ENCODE measurements at places on chromosomes 2 and 18.

- H3K36me3 ChIP-seq = no peaks in the 10 kb centered on the region
- no peaks in the 10 kb centered on the region for H3K27me3 ChIP-seq
- no peak overlapping the region for H3K4me3 ChIP-seq
- no peaks in the 10 kb centered on the region for H3K4me1 ChIP-seq
Observed at GRCh38 chr2:51997571-51997970, 965.6 kb upstream of the NRXN1 start.

DNA sequence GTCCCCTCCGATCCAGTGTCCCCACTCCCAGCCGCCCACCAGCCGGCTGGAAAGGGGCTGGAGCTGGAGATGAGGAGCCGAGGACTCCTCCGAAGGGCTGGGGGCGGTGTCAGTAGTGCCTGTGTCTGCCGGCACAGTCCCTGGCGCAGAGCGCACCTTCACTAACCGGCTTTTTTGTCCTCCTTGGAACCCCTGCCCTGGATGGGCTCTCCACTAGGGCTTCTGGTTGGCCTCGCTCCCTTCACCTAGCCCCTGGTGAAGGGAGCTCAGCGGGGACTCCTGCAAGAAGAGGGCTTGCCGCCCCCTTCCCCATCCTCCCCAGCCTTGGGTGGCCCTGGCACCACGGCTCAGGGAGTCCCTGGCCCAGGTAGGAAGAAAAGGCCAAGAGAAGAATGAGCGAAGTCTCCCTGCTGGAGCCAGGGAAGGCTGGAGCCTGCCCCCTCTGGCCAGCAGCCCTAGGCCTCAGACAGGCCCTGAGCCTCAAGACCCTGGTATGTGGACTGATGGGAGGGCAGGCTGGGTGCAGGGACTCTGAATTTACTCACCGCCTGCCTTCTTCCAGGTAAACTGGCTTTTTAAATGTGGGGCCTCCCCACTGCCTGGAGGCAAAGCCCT lies 570 bp upstream of the ECEL1 start:
- no peak overlapping the region for H3K27ac ChIP-seq
- H3K4me3 ChIP-seq = no peak overlapping the region
- no peak for ATAC-seq
- H3K36me3 ChIP-seq = no peaks in the 10 kb centered on the region

DNA sequence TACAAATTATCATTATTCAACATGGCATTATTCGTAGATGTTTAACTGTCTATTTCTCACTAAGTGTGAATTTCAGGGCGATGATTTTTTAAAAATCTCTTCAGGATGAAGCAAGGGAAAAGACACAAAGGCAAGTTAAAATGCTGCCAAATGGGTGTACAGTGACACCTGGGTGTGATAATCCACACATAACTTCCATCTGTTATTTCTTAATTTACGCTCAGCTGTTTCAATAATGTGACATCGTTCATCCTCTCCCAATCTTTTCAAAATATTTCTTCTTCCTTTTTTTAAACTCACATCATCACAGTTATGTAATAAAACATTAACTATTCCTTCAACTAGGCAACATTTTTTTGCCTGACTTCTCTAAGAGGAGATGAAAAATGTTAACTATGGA lies 10.6 kb downstream of the PDE1A start:
- no peaks in the 10 kb centered on the region for H3K36me3 ChIP-seq
- no peak overlapping the region for H3K4me3 ChIP-seq
- H3K4me1 ChIP-seq = no peaks in the 10 kb centered on the region
- ATAC-seq = no peak
- H3K27ac ChIP-seq = no peak overlapping the region

DNA sequence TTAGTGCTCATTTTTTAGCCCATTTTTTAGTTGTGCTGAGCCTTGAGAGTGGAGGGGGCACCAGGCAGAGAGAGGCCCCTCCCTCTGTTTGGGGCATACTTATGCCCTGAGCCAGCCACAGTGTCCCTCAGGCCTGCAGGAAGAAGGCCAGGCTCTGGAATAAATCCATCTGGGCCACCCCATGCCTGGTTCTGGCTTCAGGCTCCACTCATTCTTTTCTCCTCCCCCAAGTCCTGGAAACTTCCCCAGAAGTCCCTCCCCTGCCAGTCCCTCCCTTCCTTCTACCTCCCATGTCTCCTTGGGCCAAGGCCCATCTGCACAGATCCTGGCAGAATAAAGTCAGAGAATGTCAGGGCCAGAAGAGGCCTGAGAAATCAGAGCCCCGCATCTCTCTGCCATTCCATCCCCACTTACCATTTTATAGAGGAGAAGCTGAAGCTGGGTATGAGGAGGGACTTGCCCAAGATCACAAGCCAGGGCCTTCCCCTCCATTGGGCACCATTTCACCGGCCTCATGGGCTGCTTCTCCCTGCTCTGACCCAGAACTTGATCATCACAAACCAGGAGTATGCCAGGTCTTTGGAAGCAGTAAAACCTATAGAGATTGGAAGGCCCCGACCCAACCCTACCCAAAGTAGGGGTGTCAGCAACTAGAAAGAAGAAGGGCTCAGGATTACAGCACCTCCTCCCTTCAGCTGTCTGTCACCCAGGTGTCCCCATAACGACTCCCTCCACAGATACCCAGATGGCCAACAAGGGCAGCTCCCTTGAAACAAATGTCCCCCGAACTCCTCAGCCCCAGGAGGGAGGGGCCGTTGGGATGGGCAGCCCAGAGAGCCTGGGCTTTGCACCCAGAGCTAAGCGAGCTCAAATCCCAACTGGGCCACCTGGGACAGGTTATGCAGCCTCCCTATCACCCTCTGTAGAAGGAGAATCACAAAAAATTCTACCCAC lies 108.4 kb downstream of the POLR1A start:
- peak; percentile 61 for ATAC-seq
- H3K27me3 ChIP-seq = no peaks in the 10 kb centered on the region
- H3K4me1 ChIP-seq = peaks cover 66% of the 10 kb centered on the region
- H3K36me3 ChIP-seq = no peaks in the 10 kb centered on the region
- no peak overlapping the region for H3K4me3 ChIP-seq

- H3K27ac ChIP-seq = no peak overlapping the region
- ATAC-seq = no peak
- H3K4me1 ChIP-seq = no peaks in the 10 kb centered on the region
Observed at GRCh38 chr2:46772500-46772899, 143.1 kb downstream of the MCFD2 start.

DNA sequence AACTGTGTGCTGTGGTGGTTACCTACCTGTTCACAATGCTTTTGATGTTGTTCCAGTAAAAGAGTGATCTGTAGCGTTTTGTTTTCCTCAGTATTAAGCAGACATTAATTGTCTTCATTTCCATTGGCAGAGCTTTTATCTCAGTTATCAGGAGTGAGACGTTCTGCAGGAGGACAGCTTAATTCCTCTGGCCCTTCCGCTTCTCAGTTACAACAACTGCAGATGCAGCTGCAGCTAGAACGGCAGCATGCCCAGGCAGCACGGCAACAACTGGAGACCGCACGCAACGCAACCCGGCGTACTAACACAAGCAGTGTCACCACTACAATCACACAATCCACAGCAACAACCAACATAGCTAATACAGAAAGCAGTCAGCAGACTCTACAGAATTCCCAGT lies 78.3 kb downstream of the KCMF1 start:
- H3K4me3 ChIP-seq = no peak overlapping the region
- H3K27ac ChIP-seq = no peak overlapping the region
- H3K36me3 ChIP-seq = no peaks in the 10 kb centered on the region
- H3K27me3 ChIP-seq = no peaks in the 10 kb centered on the region

GRCh38 chr2:190959911-190960788 lies 53.8 kb downstream of the STAT1 start:
- H3K27me3 ChIP-seq = no peaks in the 10 kb centered on the region
- no peak for ATAC-seq
- no peak overlapping the region for H3K4me3 ChIP-seq
- no peaks in the 10 kb centered on the region for H3K4me1 ChIP-seq
- H3K27ac ChIP-seq = no peak overlapping the region
- peaks cover 58% of the 10 kb centered on the region for H3K36me3 ChIP-seq

- no peak overlapping the region for H3K27ac ChIP-seq
- H3K4me3 ChIP-seq = no peak overlapping the region
- no peaks in the 10 kb centered on the region for H3K27me3 ChIP-seq
- peaks cover 78% of the 10 kb centered on the region for H3K36me3 ChIP-seq
- ATAC-seq = no peak
- no peaks in the 10 kb centered on the region for H3K4me1 ChIP-seq
Observed at GRCh38 chr18:79466591-79466990, 70.9 kb downstream of the NFATC1 start.

- H3K27ac ChIP-seq = no peak overlapping the region
- no peak for ATAC-seq
- H3K4me1 ChIP-seq = no peaks in the 10 kb centered on the region
- H3K27me3 ChIP-seq = peaks cover 4% of the 10 kb centered on the region
- no peak overlapping the region for H3K4me3 ChIP-seq
- no peaks in the 10 kb centered on the region for H3K36me3 ChIP-seq
Observed at GRCh38 chr2:104687147-104687546, 166.8 kb upstream of the POU3F3 start.
